ENCODE measurements at places on chromosomes 16 and 17. TPM values are rescaled to one million over a fixed set of nuclear protein-coding genes. Genes with fewer than 3 reads are reported as not detected.

The TTC19 gene
- 23.0 TPM for total RNA-seq

DNA sequence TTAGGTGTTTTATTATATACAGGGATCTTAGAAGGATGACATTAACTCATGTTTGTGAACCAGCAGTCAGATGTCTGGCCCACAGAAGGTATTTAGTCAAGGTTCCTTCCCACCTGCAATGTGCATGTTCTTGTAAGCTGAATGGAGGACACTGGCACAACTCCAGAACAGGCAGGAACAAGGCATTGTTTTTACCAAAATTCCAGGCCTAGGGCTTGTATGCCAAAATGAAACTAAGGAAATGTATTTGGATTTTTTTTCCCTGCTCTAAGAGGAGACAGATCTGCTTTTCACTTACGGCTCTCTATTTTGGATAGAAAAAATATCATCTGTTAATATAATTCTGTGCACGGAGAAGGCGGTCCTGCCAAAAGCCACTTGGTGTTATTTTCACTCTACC lies 312.5 kb downstream of the GRIN2A start:
- H3K27me3 ChIP-seq, result no peaks in the 10 kb centered on the region
- H3K36me3 ChIP-seq, result no peaks in the 10 kb centered on the region
- H3K4me1 ChIP-seq, result no peaks in the 10 kb centered on the region
- no peak for DNase-seq

DNA sequence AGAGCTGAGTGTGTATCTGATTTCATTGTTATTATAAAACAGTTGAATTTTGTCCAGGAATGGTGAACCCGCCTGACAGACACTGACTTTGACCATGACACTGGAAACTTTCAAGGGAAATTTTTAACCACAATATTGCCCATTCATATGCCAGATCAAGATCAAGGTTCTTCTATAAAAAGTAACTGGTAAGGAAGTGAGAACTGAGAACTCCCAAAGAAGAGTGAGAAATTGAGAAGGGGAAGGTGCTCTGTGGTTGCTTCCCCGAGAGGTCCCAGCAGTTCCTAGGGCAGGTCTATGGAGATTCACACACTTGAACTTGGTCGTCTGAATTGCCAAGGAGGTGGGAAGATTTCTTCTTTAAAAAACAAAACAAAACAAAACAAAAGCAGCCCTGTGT lies 27.3 kb downstream of the SLC6A4 start:
- peaks cover 8% of the 10 kb centered on the region for H3K27me3 ChIP-seq
- no peak for DNase-seq
- H3K4me3 ChIP-seq, result no peak overlapping the region
- no peak overlapping the region for H3K27ac ChIP-seq

GRCh38 chr16:549544-550263 lies 10.5 kb upstream of the PRR35 start:
- no peaks in the 10 kb centered on the region for H3K4me1 ChIP-seq
- H3K27me3 ChIP-seq, result no peaks in the 10 kb centered on the region
- no peak overlapping the region for H3K4me3 ChIP-seq
- DNase-seq, result no peak

The LUC7L3 gene
- 35.2 TPM for total RNA-seq
